ENCODE measurements at places on chromosomes 13 and 19. TPM values are rescaled to one million over a fixed set of nuclear protein-coding genes. Genes with fewer than 3 reads are reported as not detected.

DNA sequence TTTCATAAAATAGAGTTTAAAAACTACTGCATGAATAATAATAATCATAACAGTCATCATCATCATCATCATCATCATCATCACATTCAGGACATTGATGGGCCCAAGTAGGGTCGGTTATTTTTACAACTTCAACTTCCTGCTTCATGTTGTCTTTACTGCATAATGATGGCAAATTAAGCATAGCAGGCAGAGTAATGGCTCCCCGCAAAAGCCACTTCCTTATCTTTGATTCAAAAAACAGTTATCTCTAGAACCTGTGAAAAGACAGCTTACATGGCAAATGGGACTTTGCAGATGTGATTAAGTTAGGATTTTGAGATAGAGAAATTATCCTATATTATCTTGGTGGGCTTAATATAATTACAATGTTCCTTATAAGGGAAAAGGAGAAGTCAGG is 792.9 kb downstream of the LIG4 start:
- no peak for DNase-seq

Gene PSG11
- not detected for total RNA-seq

- no peak for DNase-seq
Measured at GRCh38 chr13:59437544-59438301, 726.0 kb downstream of the DIAPH3 start.

DNA sequence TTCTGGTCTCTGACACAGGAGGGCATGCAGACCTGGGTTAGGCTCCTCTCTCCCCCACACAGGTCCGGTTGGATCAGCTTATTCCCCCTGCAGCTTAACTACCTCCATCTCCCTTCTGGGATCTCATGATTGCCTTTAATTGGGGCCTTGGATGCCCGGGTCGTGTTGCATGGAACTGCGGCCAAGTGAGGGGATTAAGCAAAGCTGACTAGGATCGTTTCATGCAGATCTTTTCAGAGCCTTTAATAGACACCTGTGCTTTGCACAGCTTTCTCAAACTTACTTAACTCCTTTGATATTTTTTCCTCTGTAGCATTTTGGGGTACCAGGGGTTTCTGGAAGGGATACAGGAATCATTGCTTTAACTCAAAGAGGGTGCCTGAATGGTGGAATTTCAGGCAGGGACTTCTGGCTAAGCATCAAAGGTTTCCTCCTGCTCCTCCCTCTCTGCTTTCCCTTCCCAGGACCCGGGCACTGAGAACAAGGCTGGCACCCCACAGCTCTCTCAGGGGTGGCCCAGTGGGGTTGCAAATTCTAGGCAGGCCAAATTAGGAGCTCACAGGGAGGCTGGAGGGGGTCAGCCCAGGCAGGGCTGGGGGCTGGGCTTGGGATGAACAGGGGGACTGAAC is 477 bp downstream of the NFILZ start:
- no peak for DNase-seq

Gene MAP4K1
- total RNA-seq, result 182 TPM

GRCh38 chr13:41554180-41554579 is 96.8 kb downstream of the RGCC start:
- no peak for DNase-seq

DNA sequence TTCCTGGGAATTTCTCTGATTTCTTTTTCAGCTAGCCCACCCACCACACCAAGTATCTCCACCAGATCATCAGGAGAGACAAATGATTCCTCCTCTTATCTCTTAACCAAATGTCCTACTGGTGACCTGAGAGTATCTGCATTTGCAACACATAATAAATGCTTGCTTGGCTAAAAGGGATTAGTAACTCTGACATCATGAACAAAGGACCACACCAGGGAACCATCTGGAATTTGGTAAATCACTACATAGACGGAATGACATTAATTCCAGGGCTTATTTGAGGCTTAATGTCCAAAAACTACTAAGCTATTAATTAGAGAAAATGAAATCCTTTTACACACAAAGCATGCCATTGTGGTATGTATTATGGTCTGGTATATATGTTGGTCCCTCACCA is 139.0 kb downstream of the RAP2A start:
- DNase-seq, result no peak

Gene ZNF575
- 1.4 TPM for total RNA-seq

DNA sequence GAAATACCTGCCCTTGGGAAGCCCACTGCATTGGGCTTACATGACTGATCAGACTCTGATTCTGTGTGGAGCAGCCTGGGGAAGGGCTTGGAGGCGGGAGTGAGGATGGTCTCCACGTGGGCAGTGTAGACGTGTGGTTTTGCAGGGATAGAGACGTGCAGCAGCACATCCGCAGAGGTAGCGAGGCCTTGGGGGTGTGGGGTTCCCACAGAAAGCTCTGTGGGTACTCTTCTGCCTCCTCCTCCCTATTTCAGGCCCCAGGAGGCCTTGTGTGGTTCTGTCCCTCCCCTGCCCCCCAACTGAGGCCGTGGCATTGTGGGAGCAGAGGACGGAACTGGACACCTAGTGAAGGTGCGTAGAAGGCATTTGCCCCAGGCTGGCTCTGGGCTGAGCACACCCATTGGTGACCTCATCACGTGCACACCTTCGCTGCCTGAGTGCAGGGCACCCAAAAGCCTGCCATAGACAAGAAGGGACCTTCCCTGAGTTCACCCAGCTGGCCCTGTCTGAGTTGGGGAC is 28.9 kb downstream of the PPP1R37 start:
- no peak for DNase-seq

- DNase-seq, result no peak
Measured at GRCh38 chr19:8148410-8149260, 757 bp downstream of the FBN3 start.

Gene PLIN5
- not detected for total RNA-seq

Gene ZNF225
- 3.8 TPM for total RNA-seq

GRCh38 chr19:39379865-39380396 is 11.0 kb downstream of the PAF1 start:
- DNase-seq, result no peak

- DNase-seq, result no peak
Measured at GRCh38 chr13:96898212-96898611, 96.1 kb downstream of the OXGR1 start.

GRCh38 chr13:88937384-88937783 is 1266.2 kb downstream of the SLITRK5 start:
- DNase-seq, result no peak

GRCh38 chr19:50000038-50000840 is 24.9 kb downstream of the VRK3 start:
- no peak for DNase-seq
